ENCODE measurements at places on chromosomes 12 and 14. TPM values are rescaled to one million over a fixed set of nuclear protein-coding genes. Genes with fewer than 3 reads are reported as not detected.

The UNC79 gene
- total RNA-seq = not detected

The RASSF9 gene
- 1.1 TPM for total RNA-seq

The IAPP gene
- total RNA-seq = not detected

The ASB2 gene
- 0.10 TPM for total RNA-seq

The OTX2 gene
- not detected for total RNA-seq

The BBOF1 gene
- total RNA-seq = 0.73 TPM
